ENCODE measurements at places on chromosomes 1 and 21.

DNA sequence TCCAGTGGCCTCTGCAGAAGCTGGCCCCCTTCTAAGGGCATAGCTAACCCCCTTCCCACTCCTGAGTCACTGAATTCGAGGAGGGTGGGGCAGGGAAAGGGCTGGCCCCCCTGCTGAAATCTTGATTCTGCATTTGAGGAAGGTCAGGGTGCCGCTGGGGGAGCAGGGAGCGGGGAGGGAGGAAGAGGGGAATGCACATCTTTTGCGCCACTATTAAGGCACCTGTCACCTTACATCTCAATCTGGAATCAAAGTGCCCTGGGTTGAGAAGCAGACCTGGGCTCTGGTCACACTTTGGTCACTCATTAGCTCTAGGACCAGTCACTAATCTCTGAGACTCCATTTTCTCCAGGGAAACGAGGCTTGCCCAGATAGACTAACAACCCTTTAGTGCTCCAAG is 62.0 kb downstream of the TOR1AIP2 start:
- DNase-seq, result no peak

DNA sequence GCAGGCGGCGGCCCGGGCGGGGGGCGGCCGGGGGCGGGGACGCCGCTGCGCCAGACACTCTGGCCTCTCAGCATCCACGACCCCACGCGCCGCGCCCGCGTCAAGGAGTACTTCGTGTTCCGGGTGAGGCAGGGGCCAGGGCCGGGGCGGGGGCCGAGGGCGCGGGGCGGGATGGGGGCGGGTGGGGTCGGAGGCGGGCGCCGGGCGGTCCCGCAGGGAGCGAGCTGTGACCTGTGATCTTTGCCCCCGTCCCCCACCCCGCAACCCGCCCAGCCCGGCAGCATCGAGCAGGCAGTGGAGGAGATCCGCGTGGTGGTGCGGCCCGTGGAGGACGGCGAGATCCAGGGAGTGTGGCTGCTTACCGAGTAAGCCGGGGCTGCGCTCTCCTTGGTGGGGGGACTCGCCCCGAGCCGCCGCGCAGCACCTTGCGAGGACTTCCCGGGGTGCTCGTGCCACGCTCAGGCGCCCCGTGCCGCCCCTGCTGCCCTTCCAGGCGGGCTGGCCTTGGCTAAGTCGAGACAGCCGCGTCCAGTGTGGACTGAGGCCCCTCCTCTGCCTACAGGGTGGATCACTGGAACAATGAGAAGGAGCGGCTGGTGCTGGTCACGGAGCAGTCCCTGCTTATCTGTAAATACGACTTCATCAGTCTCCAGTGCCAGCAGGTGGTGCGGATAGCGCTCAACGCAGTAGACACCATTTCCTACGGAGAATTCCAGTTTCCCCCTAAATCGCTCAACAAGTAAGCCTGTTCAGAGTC is 514 bp downstream of the TPRG1L start:
- DNase-seq, result no peak

DNA sequence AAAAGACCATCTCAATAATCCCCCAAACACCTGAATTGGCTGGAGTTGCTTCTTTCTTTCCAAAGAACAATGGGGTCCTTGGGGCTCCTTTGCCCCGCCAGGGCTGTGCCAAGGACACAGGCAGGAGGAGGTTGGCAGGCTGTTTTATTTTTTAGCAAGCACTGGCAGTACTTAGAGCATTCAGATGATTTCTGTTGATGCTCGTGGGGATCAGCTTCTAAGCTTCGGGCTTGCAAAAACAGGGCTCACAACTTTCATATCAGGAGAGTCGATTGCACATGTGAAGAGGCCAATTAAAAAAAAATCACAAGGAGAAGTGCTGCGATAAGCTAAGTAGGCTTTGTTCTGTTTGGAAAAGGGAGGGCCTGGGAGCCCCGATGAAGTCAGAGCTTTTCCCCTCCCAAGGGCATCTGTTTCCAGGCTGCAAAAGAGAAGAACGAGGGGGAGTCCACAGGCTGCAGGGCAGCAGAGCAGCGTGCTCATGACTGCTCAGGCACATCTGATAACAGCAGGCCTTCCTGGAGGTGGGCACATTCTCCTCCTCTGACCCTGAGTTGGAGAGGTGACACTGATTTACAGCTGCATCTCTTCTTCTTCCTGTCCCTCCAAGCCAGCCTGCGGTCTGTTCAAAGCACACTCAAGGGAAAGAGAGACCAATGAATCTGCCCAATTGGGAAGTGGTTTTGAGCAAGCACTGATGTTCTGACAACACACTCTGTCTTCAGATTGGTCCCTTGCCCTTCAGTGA is 27.3 kb upstream of the BCAR3 start:
- no peak for DNase-seq

- DNase-seq, result peak; percentile 83
Measured at GRCh38 chr1:206583707-206584648, 28.3 kb downstream of the EIF2D start.

DNA sequence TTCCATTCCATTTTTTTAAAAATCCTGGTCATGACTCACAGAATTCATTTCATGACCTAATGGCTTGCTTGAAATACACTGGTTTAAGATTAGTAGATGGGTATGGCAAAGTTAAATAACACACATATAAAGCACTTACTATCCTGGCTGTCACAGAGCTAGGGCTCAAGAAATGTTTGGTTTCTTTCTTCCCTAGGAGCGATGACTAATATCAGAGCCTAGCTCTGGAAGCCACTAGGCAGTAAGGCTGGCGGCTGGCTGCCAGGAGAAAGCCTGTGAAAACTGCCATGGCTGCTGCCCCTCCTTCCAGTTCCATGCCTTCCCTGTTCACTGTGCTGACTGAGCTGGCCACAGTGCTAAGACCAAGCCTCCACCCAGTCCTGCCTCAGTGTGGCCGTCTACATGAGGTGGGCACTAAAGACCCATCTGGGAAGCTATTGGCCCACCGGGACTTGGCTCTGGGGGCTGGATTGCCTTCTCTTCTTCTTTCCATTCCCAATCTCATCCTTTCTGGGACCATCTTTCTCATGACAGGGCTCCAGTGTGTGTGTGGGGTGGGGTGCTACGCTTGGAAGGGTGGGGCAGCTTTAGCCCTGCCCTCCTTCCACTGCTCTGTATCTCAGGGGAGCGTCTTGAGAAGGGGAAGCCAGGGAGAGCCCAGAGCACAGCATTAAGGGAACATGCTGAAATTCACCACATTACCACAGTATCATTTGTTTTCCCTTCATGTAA is 10.8 kb upstream of the ASCL5 start:
- DNase-seq, result no peak
